ENCODE measurements at places on chromosomes 2 and 18.

DNA sequence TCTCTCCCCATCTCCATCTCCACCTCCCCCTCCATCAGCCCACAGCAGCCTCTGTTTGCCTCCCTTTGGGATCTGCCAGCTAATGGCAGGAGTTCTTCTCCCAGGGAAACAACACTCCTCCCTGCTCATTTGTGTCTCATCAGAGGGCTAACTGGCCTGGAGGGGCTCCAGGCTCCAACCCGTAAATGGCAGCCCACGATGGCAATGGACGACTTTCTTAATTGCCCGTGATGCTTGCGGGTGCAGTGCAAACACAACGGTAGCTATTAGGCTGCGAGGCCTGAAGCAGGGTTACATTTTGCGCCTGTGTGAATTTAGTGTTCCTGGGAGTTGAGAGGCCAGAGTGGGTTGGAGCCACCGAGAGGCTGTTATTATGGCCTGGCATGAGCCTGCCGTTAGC lies 285.1 kb downstream of the TNS1 start:
- no peak for DNase-seq

- DNase-seq, result no peak
These were observed 23.1 kb downstream of the FAM178B start for GRCh38 chr2:96963316-96963715.

- no peak for DNase-seq
These were observed 36.5 kb upstream of the PTPN4 start for GRCh38 chr2:119723186-119723585.

GRCh38 chr2:69932596-69932922 lies 17.6 kb downstream of the MXD1 start:
- no peak for DNase-seq

DNA sequence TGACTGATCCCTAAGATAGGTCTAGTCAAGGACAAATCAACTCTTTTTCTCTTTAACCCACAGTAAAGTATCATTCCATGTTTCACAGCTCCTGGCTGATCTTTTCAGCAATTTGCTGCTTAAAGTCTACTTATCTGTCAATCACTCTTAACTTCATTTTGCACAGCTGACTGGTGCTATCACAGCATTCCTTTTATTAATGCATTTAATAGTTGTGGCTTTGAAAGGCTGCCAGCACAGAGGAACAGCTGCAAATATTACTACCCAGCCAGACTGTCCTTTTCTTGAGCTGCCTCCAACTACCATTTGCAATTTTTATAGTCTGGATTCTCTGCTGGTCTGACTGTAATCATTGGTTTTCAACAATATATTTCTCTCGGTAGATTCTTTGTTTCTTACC lies 303.5 kb downstream of the STK39 start:
- no peak for DNase-seq
